ENCODE measurements at places on chromosomes 5 and 9.

DNA sequence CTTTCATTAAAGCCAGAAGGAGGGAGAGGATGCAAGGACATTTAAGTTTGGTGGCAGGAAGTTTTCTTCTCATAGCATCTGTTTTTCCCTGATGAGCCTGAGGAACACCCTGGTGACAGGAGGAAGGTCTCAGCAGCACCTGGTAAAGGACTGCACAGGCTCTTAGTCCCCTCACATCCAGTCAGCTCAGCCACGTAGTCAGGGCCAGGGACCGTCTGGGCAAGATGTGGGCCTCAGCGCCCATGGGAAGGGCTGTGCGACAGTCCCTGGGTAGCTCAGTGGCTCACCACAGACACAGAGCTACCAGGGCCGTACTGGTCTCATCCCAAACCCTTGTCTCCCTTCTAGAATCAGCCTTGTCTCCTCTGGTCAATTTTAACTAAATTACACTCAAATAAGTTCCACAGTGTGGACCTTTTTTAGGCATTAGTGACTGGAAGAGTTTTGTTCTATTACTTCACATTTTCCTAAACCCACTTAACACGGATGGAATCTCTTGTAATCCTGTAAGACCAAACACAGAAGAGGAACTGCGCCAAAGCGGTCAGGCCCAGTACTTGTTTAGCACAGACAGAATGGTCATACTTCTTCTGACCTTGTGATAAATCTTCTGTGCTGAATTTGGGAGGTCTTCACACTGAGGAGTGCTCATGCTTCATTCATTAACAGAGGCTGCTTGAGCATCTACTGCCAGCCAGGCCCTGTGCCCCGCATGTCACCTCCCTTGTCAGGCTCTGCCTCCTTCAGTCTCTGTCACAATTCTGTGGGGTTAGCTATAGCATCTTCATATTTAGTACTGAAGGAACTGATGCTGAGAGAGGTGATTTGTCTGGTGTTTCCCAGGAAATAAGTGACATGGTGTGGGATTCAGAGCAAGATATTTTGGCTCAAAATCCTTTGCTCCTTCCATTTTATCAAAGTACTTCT is 91.4 kb downstream of the ANGPTL2 start:
- no peak for DNase-seq

GRCh38 chr9:93306081-93306480 is 122.1 kb downstream of the WNK2 start:
- no peak for DNase-seq

DNA sequence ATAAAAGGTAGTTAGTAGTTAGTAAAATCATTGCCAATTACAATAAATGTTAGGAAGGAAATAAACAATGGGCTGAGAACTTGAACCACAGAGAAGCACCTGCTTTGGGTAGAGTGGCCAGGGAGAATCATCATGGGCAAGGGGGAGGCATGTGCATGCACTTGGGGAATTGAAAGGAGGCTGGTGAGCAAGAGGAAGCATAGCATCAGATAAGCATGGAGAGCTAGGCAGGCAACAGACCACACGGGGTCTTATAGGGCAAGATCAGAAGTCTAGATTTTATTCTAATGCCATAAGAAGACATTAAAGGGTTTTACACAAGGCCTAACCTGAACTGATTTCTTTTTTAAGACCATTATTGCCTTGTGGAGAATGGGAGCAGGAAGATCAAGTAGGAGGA is 93.4 kb downstream of the PIP5K1B start:
- DNase-seq, result no peak

GRCh38 chr5:16160706-16161105 is 18.9 kb downstream of the MARCHF11 start:
- DNase-seq, result peak; percentile 80

GRCh38 chr9:133116346-133117231 is 4.5 kb downstream of the RALGDS start:
- no peak for DNase-seq

DNA sequence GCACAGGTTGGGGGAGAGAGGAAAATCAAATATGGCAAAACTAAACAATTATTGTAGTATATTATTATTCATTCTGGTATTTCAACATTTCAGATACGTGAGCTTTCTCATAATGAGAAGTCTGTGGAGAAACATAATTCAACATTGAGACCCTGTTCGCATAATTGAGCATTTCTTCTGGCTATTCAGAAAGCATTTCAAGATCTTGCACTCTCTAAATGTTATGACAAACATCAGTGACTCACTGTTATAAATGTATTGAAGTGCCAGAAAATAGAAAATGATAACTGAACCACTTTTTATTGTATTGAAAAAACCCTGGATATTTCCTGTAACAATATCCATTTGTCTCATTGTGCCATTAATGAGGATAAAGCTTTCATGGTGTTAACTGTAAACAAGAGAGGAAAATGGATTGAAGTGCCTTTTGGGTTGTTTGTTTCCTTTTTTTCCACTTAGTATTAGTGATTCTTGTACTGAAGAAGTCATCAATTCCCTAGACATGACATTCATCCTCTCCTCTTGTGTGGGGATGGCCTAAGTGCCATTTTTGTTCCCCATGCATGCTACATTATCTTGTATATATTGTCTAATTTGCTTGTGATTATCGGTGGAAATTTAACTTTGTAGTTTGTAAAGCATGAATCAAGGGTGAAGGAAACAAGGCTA is 124.6 kb downstream of the CAMK4 start:
- DNase-seq, result no peak

GRCh38 chr9:33249983-33250382 is 10.0 kb downstream of the SPINK4 start:
- DNase-seq, result no peak

GRCh38 chr5:111810112-111810511 is 53.1 kb upstream of the NREP start:
- DNase-seq, result no peak

GRCh38 chr5:123122273-123122672 is 33.2 kb downstream of the PRDM6 start:
- no peak for DNase-seq

DNA sequence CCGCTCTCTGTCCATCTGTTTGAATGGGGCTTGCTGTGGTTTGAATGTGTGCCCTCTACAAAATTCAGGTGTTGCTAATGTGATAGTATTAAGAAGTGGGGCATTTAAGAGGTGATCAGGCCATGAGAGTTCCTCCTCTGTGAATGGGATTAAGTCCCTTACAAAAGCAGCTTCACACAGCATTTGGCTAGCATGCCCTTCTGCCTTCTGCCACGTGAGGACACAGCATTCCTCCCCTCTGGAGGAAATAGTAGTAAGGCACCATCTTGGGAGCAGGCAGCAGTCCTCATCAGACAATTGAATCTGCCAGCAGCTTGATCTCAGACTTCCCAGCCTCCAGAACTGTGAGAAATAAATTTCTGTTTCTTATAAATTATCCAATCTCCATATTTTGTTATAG is 540.2 kb downstream of the CSNK1G3 start:
- no peak for DNase-seq

DNA sequence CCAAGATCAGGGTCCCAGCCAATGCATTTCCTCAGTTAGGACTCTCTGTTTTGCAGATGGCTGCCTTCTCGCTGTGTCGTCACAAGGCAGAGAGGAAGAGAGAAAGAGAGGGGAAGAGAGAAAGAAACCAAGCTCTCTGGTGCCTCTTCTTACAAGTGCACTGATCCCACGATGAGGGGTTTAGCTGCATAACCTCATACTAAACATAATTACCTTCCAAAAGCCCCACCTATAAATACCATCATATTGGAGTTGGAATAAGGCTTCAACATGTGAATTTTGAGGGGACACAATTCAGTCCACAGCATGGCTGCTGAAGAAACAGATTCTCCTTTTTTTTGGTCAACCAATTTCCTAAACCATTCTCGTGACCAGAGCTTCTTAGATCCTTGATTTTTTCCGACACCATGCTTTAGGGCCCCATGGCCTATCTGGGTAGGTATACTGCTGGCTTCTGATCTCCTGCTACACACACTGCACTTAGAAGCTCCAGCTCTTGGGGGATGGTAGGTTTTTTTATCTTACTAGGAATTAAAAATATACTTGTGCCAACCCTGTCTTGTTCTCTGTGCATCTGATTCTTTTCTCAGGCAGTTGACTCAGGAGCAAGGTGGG is 5.1 kb downstream of the CAMK4 start:
- DNase-seq, result no peak

GRCh38 chr5:135711911-135712310 is 122.6 kb upstream of the SLC25A48 start:
- no peak for DNase-seq

DNA sequence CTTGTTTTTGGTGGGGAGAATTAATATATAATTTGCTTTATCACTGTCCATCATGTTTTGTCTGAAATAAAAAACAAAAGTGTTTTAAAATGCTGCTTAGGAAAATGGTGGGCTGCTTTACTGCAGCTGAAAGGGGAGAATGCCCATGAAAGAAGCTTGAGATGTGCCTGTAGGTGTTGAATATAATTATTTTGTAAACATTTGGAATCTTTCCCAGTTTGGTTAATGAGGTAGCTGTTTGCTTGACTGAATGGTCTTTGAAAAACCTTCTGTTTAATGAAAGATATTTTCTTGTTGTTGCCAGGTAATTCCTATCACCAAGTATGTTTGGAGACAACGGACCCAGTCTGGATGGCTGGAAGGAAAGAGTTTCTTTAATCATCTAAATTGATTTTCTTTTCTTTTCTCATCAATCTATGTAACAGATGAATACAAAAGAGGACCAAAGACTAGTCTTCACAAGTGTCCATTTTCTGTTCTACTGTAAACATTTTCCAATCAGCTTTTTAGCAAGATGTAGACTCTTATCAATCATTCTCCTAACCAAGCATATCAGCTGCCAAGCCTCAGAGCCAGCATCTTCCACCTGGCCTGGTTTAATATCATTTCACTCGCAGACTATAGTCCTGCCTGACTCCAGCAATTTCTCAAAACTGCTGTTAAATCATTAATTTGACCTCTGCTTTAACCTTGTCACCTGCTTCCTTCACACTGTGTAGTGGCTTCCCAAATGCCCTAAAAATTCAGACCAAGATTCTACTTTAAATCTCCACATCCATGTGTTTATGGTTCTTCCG is 441.2 kb upstream of the CHD1 start:
- DNase-seq, result no peak

DNA sequence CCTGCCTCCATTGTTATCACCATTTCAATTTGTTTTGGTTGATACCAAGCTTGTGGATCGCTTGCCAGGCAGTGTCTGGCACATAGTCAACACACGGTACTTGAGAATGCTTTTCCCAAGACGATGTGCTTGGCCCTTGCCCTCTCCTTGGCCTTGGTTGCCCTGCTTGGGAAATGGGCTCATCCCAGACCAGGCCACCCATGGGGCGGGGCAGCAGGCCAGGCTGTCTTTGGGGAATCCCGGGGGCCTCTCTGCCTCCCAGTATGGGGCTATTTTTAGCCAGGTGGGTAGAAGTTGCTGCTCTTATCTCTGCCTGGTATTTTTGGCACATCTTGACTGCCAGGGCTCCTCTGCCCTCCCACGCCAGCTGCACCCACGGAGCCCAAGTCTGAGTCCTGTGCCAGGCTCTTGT is 49.9 kb downstream of the LMX1B start:
- DNase-seq, result no peak

GRCh38 chr9:132183715-132184114 is 21.9 kb downstream of the NTNG2 start:
- DNase-seq, result peak; percentile 60

DNA sequence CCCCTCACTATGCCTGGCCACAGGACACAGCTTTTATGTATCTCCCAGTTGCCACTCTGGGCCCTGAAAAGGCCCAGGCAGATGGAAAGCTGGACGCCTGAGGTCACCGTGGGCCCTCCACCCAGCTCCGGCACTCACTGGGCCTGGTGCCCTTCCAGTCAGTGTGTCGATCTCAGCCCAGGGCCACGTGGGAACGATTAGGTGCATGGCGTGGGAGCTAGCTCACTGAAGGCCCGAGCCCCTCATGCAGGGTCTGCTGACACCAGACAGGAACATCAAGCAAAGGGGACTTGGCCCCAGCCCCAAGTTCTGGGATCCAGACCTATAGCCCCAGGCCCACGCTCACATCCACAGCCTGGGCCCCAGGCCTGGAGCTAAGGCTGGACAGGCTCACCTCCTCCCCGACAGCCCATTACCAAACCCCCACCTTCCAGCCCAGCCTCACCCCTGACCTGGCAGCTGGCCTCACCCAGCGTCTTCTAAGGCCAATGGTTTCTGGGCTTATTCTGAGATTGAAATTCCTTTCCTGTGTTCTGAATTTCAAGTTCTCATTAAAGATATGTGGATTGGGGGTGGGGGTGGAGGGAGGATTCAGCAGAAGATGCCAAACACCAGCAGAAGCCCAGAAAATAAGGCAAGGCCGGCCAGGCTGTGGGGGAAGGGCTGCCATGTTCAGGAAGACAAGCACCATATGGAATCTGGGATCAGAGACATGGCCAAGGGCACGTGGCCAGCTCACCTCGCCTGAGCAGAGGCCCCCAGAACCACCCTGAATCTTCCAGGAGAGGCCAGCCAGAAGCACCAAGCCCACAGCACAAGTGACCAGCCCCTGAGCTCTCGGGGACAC is 74.5 kb downstream of the ADAMTS2 start:
- no peak for DNase-seq

Data from SW480 (cell line).